ENCODE measurements at places on chromosomes 6 and 20.

GRCh38 chr6:2097464-2097863 lies 147.9 kb downstream of the GMDS start:
- DNase-seq, result no peak

DNA sequence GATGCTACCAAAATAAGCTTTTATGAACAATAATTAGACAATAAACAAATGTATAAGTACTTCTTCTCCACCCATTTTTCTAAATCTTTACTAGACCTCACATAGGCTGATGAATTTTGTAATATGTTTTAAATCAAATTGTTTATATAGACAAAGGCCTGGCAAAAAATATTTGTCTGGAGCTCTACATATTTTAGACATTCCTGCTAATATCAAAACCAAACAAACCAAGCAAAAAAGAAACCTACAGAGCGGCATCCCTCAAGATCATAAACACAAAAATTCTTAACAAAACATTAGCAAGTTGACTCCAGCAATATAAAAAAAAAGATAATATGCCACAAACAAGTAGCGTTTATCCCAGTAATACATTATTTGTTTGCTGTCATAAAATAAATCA lies 87.2 kb downstream of the ADAT2 start:
- no peak for DNase-seq

- DNase-seq, result no peak
Observed at GRCh38 chr20:53639647-53640440, 46.2 kb upstream of the ZNF217 start.

DNA sequence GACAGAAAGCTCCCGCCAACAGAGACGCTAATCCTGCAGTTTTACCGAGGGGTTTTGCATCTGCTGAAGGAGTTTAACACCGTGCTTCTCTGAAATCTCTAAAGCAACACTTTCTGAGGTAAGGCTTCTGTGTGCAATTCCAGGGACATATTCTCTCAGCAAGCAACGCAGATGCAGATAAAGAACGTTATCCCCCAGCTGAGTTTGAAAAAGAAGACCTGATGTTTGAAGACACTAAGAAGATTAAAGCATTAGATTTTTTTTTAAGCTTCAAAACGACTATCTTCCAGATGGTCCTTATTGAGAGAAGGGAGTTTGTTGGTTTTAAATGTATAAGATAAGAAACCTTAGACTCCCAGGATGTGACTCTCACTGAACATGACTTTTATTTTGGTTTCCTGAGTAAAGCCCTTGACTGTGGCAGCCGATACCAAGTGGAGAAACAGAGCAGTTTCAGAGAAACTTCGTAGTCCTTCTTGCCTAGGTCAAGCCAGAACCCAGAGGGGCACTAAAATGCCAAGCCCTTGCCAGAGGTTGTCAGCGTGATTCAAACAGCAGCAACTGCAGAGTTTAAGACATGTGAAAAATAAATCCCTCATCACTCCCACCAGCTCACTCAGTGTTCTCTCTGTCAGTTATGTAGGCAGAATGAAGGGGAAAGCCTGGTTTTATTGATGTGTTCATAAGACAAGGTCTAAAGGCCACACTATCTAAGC lies 353.3 kb upstream of the CNR1 start:
- peak; percentile 68 for DNase-seq

DNA sequence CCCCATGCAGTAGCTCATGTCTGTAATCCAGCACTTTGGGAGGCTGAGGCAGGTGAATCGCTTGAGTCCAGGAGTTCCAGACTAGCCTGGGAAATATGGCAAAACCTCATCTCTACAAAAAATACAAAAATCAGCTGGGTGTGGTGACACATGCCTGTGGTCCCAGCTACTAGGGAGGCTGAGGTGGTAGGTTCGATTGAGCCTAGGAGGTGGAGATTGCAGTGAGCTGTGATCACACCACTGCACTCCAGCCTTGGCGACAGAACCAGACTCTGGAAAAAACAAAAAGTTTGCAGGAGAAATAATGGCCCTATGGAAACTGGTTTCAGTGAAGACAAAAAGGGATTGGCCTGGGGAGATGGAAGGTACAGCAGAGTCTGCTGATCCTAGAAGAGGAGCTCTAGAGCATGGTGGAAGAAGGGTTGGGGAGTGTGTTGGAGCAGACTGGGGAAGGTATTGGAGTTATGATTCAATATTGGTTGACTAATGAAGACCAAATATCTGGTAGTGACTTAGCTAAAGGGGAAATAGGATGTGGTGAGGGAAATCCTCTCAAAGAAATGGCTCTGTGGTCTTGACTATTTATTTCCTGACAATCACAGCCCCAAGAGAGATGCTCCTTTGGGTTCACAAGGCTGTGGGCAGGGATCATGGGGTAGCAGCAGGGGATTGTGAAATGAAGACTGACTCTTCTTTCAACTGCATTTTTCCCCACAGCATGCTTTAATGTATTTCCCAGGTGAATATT lies 281.9 kb downstream of the UTRN start:
- no peak for DNase-seq

DNA sequence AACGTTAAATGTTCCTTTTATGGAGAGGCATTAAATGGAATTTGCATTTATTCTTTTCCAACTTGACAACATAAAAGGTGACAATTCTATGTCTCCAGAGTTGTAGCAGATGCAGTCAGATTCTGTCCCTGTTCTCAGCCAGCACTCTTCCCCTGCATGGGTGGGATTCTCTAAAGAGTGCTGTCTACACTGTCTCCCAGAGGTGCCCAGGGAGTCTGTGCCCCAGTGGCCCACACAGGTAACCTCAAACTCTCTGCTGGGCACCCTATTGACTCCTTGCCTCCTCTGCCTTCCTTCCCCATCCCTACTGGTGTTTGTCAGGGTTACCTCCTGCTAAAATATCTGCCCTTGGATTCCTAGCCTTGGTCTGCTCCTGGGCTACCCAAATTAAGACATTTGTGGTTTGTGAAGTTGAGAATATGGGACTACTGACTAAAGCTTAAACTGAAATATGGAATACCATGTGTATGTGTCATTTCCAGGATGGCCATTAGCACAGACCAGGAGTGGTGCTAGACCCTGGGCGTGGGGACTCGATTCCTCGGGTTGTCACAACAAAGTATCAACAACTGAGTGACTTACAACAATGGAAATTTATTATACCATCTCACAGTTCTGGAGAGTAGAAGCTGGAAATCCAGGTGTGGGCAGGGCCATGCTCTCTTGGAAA lies 284.7 kb downstream of the CDH26 start:
- DNase-seq, result no peak

- no peak for DNase-seq
Observed at GRCh38 chr6:79538106-79538971, 1.1 kb upstream of the LCA5 start.

DNA sequence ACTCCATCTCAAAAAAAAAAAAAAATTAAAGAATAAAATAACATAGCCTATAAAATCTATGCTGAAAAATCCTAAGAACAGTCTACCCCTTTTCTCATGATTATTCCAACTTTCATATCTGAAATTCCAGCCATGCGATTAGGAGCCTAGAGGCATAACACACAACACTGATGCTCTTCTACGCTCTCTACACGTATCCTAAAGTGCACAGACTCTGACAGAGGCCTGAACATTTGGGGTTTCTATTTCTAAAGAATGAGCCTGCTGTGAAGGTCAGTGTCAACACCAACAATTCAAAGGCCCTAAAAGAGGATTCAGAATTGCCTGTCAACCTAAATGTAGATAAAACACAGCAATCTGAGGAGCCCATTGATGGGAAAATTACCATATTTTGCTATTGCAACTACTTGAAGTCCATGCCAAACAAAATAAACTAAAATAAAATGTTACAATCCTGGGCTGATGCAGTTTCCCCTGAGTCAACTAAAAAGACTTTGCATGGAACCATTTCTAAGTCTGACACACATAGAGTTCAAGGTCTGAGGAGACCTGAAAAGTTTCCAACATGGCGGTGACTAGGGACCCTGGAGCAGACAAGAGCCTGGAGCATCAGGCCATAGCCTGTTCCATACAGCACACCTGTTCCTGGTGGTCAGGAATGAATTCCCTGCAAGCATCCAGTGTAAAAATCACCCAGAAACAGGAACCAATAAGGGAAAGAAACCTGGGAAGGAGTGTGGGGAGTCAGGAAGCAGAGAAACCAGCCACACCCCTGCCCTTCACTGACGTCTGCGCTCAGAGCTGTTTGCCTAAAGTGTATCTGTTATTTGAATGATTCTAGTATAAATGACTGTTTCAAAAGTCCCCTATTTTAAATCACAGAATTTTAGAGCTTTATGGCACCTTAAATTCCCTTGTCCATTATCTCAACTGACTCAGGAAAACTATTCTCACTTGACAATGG lies 11.8 kb downstream of the NINL start:
- no peak for DNase-seq

- no peak for DNase-seq
Observed at GRCh38 chr20:40262219-40262618, 426.8 kb downstream of the MAFB start.

GRCh38 chr6:152206072-152206818 lies 398.8 kb downstream of the ESR1 start:
- DNase-seq, result peak; percentile 27

DNA sequence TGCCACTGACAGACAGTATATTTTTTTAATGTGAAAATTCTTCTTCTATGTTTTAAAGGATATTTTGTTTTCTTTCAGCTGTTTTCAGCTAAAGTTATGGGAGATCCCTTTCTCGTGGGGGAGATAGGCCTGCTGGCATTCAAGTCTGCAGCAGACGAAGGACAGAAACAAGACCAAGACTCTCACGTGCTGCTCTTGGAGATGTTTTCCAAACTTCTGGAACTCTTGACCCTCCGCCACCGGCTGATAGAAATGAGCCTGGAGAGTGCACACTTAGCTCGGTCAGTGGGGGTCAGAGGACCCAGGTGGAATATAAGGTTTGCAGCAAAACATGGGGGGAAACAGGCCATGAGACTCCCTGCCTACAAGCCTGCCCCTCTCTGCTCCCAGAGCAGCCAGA lies 120.5 kb downstream of the CD164 start:
- DNase-seq, result no peak

GRCh38 chr6:2615251-2615650 lies 135.5 kb downstream of the MYLK4 start:
- no peak for DNase-seq
